Central memory CD8-positive, alpha-beta T cell (primary cell): ENCODE measurements at places on chromosomes 4 and X.

- DNase-seq, result no peak
These were observed 22.3 kb downstream of the UBA6 start for GRCh38 chr4:67678612-67679011.

GRCh38 chr4:87087015-87087414 lies 133.4 kb downstream of the KLHL8 start:
- DNase-seq, result no peak

- DNase-seq, result no peak
These were observed 129.0 kb upstream of the MAMLD1 start for GRCh38 chrX:150234126-150234525.

DNA sequence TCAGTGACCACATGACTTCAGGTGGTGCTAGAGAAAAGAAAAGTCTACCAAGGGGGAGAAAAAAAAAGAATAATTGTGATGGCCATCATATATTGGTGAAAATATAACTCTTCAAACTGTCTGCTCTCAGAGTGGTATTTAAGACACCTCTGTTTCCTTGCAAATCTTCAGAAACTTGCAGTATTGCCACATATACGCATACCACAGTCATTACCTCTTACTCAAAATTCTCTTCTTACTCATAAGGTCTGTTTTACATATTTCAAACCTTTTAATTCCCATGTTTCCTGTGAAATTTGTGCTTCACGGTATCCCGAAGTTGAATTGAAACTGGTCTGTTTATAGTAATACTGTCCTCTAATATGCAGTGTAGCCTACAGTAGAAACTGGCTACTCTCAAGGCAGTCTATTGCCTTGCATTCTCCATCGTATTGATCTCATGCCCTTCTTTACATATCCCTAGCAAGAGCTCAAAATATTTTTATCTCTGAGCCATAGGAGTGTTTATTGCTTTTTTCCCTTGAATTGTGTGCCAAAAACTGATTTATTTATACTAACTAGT lies 34.7 kb upstream of the LHFPL1 start:
- DNase-seq, result no peak

GRCh38 chrX:17542123-17542522 lies 167.1 kb downstream of the NHS start:
- no peak for DNase-seq

DNA sequence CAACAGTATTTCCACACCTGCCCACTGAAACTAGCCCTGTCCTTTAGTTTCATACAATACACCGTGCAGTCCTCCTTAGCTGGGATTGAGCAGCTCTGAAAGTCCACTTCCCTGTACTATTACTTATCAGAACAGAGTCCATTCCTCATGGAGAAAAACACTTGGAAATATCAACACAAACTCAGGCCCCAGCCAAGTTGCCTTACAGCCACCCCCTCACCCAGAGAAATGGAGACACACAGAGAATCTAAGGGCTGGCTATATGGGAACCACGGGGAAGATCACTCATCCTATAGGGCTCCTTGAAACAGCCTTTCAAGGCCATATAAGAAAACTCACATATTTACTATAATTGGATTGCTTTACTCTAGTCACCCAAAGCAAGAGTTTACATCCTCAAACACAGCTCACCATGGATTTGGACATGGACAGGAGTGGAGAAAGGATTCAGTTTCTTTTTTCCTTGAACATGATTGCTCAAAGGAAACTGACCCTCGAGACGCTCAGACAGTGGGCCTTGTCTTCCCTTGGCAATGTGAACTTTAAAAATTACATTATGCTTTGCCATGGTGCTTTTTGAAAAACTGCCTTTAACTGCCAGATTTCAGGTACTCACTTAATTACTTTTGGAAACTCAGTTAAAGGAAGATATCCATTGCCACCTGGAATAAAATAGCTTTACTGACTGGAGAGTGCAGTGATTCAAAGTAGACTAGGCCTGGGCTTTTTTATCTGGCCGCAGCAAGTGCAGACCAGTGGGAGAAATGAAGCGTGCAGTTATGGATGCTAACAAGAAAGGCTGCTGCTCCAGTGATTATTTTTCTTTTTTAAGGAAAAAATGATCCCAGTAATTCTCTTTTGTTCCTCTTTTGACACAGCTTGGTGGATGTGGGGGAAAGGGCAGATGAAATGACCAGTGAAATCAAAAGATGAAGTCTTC lies 1.6 kb downstream of the SCARB2 start:
- no peak for DNase-seq

DNA sequence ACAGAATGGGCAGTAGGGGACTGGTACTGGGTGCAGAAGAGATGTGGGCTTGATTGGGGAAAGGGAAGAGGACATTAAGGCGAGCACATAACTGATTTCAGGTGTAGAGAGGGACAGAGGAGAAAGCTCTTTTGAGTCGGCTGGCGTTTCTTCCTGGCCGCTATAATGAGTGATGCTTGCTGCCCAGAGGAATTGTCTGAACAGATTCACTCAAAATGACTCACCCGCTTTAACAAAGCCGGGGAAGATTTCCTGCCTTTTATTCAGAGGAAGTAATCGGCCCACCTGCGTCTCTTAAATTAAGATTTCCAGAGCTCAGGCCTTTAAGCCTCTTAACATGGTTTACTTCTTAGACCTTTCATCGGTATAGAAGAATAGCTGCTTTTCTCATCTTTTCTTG lies 102.1 kb upstream of the AP1S2 start:
- no peak for DNase-seq

GRCh38 chrX:154652311-154653047 lies 900 bp downstream of the CTAG2 start:
- DNase-seq, result no peak

- no peak for DNase-seq
These were observed 49.7 kb downstream of the STK32B start for GRCh38 chr4:5100986-5101385.

DNA sequence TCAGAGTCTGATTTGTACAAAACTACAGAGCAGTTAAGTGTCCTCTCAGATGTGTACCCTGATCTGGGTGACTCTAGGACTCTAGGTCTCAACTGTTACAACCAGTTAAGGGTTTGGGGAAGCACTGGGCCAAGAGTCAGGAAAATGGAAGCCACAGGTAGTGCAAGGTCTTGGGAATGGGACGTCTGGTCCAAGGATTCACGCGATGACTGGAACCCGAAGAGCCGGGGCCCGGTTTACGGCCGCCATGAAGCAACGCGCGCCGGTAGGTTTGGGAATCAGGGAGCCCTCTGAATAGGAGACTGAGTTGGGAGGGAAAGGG lies 321 bp upstream of the HPRT1 start:
- DNase-seq, result peak; percentile 12

DNA sequence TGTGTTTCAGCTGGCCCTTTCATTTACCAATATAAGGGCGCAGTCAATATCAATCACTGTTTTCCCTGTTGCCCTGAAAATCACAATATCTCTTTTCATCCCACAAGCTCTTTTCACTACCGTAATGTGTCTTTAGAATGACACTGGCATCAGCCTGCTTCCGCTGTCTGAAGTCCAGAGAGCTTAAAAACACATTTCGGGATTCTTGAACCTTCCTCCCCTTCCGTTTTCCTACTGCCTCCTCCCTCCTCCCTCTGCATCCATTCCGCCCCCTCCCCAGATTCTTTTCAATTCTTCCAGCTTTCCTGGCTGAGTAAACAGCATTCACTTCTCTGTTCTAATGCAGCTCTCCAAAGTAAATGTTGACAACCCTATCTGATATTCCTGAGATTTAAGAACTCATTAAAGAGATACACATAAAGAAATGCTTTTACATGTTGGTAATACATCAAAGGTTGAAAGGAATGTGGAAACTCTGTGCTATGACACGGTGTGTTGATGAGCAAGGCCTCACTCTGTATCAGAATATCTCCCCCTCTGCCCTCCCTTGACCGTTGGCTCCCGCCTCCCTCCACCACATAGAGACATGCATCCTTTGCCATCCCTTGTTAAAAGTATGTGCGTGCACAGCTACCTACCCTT lies 83.5 kb upstream of the SPRY1 start:
- DNase-seq, result no peak

DNA sequence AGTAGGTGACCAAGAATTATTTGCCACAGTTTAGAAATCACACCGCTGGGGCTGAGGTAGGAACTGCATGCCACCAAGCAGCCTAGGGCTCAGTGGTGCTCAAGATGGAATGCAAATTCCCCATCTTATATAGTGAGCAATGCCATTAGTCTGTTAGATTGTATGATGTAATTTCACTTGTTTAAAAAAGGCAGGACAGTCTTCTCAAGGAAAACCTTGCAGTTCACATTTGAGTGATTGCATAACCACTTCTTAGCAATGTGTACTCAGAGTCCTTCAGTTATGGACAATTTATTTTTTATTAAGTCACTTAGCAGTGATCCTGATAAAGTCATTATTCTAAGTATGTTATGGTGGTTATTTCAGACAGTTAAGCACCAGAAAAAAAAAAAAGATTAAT lies 142.9 kb upstream of the SFRP2 start:
- no peak for DNase-seq

GRCh38 chr4:145326491-145326890 lies 146.1 kb upstream of the OTUD4 start:
- no peak for DNase-seq

- DNase-seq, result no peak
These were observed 512.3 kb upstream of the EPHA5 start for GRCh38 chr4:66182636-66183035.
